Muscle of leg (tissue), 16 donors: ENCODE measurements at places on chromosomes 6 and 20. TPM values are rescaled to one million over a fixed set of nuclear protein-coding genes. Genes with fewer than 3 reads are reported as not detected.

Gene MYLK2
- 39.5 TPM for total RNA-seq

Gene OR2H1
- total RNA-seq = not detected

Gene FOXA2
- not detected for total RNA-seq

Gene TSPO2
- total RNA-seq = 0.22 TPM

Gene HUS1B
- 0.18 TPM for total RNA-seq

Gene ZNF334
- 8.5 TPM for total RNA-seq

Gene APOM
- 2.6 TPM for total RNA-seq

Gene TLDC2
- total RNA-seq = 0.04 TPM
